Stimulated activated memory B cell treated with anti-CD40 and anti-IgM and Interleukin-4, amounts not matched to agents 10 μg/mL and 1 μg/mL and 100 μg/mL, for 72 hours (primary cell): ENCODE measurements at places on chromosomes 5 and 9.

GRCh38 chr9:17810317-17810716 is 231.5 kb downstream of the SH3GL2 start:
- ATAC-seq, result no peak

- no peak for ATAC-seq
Measured at GRCh38 chr5:98104454-98105188, 668.8 kb upstream of the RGMB start.

- no peak for ATAC-seq
Measured at GRCh38 chr5:96903300-96903699, 27.0 kb downstream of the ERAP2 start.

GRCh38 chr5:175638305-175638704 is 19.6 kb upstream of the HRH2 start:
- no peak for ATAC-seq

- no peak for ATAC-seq
Measured at GRCh38 chr5:123651234-123651633, 139.3 kb downstream of the CSNK1G3 start.

DNA sequence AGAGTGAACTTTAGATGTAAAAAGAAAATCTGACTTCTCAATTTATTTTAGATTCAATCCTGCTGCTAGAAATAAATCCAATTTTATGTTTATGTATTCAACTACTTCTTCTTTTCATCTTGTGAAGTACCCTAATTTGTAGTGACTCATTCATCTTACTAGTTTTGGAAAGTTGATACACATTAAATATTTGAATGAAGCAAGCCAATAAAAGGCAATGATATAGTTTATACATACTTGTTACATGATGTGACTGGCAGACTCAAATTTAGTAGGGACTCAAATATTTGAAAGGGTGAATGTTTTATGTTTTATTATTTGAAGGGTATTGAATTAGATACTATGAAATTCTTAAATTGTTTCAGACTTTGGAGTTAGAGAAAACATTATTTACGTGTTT is 34.7 kb downstream of the CSNK1G3 start:
- ATAC-seq, result no peak

- peak; percentile 35 for ATAC-seq
Measured at GRCh38 chr9:129696944-129697655, 31.7 kb downstream of the PRRX2 start.

- ATAC-seq, result no peak
Measured at GRCh38 chr5:42760426-42760825, 3.8 kb downstream of the CCDC152 start.

DNA sequence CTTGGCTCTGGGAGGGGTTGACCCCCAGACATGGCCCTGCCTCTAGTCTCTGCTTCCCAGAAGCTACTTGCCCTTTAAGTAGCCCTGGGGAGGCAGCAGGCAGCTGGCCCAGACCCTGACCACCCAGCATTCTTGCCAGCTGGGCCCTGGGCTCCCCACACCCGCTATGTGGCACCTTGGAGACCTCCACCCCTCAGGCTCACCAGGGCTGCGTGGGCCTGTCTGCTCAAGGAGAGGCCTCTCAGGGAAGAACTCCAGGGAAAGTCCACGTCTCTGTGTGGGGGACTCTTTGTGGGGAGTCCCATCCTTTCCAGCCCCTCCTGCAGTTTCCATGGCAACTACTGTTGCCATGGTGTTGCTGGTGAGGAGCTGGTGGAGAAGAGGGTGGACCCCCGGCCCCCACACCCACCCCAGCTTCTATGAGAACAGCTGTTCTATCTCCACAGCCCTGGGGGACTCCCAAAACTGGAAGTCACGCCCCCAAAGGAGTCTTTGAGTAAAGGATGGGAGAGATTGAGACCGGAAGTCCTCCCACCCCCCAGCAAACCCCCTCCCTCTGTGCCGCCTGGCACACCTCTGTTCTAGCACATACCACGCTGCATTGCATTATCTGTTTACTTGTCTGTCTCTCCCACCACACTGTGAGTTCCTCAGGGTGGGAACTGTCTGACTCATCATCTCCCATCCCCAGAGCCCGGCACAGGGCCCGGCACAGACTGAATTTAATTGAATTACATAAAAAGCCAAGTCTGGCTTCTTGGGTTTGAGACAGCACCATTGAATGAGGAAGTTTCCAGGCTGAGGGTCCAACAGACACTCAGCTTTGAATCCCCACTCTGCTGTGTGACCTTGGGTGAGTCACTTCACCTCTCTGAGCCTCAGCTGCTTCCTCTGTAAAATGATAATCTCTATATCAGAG is 12.6 kb downstream of the DNM1 start:
- ATAC-seq, result no peak

- no peak for ATAC-seq
Measured at GRCh38 chr5:54146916-54147315, 163.5 kb downstream of the ARL15 start.

DNA sequence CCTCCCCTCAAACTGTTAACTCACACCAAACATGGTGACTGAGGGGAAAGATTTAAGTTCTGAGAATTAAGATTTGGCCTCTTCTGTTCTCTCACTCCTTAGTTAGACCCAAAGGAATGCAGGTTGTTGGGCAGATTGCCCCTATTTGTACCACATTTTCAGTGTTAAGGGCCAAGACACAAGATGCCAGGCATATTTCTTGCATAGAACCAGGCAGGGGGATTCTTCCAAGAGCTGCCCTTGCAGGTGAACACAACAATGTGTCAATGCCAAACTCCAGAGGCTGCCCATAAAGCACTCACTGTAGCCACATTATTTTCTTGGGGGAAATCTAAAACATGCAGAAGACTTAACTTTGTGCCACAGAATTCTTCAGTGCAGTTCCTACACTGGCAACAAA is 14.7 kb downstream of the MPDZ start:
- no peak for ATAC-seq

DNA sequence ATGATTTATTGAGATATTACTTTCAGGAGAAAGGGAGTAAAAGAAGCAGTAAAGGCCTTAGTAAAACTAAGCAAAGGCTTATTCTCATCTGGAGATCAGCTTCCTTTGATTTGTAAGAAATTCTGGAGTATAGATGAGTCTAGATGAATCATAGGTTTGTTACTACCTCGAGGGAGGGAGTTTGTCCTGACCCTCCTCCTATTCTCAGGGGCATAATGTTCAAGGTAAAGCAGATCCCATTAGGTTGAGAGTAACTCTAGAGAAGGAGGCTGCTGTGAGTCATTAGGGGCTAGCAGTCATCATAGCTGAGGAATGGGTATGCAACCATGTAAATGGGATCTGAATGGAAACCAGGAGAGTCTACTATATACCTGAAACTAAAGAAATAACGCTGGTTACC is 155.5 kb upstream of the MOCS2 start:
- no peak for ATAC-seq

GRCh38 chr5:45491368-45491767 is 204.8 kb downstream of the HCN1 start:
- no peak for ATAC-seq

- ATAC-seq, result peak; percentile 75
Measured at GRCh38 chr9:95266649-95267048, 50.9 kb downstream of the FANCC start.

DNA sequence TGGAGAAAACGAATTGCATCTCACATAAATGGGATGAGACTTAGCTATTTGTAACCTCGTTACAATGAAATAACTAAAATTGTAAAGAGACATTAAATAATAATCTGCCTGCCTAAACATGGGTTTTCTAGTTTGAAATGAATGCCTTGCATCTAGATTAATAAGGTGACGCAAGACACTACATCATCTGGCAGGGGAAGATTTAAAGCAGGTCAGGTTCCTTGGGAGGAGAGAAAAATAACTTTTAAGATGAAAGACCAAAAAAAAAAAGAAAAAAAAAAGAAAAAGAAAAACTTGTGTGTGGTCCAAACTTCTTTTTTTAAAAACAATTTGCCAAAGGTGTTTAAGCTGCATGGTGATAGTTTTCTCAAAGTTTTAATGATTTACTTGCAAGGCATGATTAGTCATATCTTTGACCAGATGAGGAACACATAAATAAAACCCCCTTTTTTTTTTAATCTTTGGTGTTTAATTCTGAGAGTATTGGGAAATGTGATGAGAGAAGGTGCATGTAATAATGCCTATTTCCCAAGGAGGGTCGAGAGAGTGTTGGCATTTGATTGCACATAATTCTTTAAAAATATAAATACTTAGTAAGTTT is 122.9 kb upstream of the ADAMTSL1 start:
- no peak for ATAC-seq

DNA sequence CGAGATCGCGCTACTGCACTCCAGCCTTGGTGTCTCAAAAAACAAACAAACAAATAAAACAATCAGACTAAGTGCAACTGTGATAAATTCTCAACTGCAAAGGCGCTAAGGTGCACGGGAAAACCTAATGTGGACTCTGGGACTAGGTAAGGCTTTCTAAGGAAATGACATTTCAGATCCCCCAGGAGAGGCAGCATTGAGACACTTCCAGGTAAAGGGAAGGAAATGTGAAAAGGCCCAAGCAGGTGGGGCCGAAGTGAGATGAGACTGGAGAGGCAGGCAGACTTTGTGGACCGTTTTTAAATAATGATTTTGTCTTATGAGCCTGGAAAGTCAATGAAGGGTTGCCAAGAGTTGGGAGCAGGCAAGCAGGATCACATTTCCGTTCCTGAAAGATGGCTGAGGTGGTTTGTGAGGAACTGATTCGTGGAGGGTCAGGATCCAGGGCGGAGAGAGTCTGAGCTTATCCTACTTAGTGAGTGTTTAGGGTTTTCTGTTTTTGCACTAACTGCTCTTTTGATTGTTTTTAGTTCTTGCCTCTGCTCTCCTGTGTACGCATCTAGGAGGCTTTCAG is 2.0 kb upstream of the APBA1 start:
- ATAC-seq, result no peak

DNA sequence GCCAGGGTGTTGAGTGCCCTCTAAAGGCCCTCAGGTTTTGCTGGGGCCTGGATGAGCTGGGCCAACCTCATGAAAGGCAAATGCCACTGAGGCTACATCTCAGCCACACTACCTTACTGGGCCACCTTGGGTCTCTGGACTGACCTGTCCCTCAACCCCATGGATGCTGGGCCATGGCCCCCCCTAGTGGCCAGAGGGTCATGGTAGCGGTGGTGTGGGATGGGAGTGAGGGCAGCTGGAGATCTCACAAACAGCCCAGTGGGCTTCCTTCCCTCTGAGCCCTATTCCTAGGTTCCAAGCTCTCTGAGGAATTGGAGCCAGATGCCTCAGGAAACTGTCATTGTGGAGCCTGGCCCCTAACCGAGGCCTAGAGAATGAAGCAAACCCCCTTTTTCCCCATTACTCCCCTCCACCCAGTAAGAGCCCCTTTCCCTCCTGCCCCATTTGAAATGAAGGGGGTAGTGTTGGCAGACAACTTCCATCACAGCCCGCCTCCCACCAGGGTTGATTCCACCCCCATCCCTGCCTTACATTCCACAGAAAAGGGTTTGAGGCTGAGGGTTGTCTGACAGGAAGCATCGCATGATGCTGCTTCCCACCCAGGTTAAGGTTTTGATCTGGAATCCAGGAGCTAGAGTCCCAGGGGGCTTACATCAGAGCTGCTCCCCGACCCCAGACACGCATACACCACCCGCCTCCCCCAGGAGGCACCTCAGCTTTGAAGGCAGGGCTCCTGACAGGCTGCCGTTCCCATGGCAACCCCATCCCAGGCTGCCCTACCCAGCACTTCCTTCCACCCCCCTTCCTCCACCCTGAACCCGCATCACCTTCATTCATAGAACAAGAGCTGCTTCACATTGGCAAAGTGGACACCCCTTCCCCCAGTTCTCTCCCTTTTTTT is 63.9 kb downstream of the PCDH1 start:
- ATAC-seq, result no peak

DNA sequence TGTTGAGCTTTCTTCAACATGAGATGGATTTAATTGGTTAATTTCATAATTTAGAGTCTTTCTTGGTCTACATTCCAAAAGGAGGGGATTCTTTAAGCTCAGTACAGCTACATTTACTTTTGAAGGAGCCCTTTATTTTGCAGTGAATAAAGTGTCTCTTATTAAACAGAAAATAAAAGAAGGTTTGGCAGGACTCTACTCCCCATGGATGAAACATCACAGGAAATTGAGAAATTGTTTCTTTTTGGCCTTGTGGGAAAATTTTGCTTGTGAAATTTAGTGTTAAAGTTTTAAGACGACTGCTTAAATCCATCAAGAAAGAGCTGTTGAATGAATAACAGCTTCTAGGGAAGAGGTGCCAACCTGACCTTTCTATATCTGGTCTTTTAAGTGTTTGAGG is 187.7 kb downstream of the NTRK2 start:
- no peak for ATAC-seq

GRCh38 chr5:81425569-81425968 is 31.6 kb upstream of the ACOT12 start:
- no peak for ATAC-seq

DNA sequence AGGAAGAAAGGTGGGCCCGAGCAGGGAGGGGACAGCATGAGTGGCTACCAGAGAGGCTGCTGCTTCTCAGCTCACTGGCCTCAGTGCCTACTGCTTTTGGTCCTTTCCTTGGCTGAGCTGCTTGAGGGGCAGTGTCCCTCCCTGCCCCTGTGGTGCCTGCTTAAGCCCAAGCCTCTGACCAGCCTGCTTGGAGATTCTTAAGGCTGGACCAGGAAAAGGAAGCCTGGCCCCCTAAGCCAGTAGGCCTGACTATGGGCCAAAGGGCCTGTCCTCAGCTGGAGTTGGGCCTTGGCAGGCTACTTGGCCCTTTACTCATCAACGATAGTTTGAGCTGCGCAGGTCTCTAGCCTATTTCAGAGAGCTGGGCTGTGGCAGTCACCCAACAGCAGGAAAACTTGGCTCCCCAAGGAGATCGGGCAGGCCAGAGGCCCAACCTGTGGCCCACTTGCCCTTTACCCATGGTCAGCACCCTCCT is 24.9 kb downstream of the TCF7 start:
- ATAC-seq, result no peak

DNA sequence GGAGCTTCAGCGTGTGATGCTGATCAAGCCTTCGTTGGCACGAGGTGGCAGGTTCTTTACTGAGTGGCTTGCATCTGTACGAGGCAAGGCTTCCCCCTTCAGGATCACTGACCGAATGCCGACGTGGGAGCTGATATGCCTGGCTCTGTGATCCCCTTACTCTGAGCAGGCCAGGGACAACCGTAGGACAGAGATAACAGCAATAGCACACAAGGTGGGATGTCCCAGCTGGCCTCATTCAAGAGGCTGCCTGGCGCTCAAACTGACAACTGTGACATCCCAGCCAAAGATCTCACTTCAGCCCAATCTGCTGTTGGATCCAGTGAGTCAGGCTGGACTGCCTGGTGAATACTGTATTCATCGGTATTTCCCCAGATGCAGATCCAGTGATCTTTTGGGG is 199.4 kb upstream of the PANK3 start:
- no peak for ATAC-seq

- no peak for ATAC-seq
Measured at GRCh38 chr9:14652729-14653377, 40.4 kb downstream of the ZDHHC21 start.
